ENCODE measurements at places on chromosomes 1 and 21.

DNA sequence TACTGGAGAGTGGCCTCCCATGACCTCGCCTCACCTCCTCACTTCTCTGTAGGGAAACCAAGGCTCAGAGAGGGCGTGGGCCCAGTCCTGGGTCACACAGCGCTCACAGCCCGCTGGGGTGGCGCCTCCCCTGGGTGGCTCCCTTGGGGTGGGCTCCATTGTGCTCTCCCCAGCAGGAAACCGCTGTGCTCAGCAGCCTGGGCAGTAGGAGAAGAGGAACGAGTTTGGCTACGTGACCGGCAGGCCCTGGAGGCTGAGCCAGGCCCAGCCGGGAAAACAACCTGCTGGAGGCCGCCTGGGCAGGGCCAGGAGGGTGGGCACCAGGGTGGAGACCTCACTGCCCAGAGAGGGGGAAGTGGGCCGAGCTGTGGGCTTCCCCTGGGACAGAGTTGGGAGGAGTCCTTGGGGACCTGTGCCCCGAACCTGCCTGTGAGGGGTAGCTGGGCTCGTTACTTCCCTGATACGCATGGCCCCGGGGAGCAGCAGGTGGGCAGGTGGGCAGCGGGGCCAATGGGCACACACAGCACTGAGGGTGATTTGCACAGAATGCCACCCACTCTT, 15.0 kb upstream of the FAM131C start:
- no peak for DNase-seq

DNA sequence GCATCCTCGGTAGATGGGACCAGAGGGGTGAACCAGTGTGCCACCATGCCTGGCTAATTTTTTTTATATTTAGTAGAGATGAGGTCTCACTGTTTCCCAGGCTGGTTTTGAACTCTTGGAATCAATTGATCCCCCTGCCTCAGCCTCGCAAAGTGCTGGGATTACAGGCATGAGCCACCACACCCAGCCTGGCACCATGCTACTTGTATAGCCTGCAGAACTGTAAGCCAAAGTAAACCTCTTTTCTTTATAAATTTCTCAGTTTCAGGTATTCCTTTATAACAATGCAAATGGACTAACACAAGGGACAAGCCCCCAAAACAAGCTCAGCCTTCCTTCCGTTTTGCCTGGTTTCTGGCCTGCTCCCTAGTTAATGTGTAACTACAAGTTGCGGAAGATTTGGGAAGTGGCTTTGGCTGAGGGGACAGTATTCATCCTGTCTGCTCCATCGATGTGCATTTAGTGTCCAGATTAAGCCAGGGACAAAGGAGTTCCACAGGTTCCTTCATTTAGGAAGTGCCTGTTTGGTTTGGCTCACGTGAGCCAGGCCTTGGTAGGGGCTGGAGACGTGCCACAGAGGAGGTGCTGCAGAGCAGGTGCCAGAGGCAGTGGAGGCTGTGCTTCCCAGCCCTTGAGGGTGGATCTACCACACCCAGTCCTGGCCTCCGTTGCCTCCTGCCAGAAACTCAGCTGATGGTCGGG, 4.4 kb downstream of the AVPR1B start:
- no peak for DNase-seq

- DNase-seq = no peak
These were observed 50.5 kb downstream of the RGS4 start for GRCh38 chr1:163119707-163120106.

DNA sequence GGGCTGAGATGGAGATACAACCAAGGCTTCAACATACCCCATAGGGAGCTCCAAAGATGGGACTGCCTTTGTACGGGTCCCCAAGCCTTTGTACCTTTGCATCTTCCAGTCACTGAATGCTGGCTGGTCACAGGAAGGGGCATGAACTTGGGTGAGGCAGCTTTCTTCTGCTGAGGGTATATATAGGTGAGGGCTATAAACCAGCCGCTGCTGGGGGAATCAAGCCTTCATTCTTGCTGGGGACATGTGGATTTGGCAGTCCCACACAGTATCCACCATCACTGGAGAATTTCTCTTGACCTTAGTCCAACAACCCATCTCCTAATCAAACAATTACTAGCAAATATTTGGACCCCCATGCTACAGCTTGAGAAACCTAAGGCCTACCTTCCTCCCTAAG, 61.7 kb downstream of the CCDC185 start:
- DNase-seq = no peak

- DNase-seq = no peak
These were observed 31.7 kb downstream of the TRIM11 start for GRCh38 chr1:228374711-228375577.

- no peak for DNase-seq
These were observed 405.6 kb downstream of the NPHP4 start for GRCh38 chr1:5586629-5587028.

- DNase-seq = no peak
These were observed 43.5 kb downstream of the TCEANC2 start for GRCh38 chr1:54096877-54097240.
